Pons (tissue), 1 donor: ENCODE measurements at places on chromosomes 2 and 18.

DNA sequence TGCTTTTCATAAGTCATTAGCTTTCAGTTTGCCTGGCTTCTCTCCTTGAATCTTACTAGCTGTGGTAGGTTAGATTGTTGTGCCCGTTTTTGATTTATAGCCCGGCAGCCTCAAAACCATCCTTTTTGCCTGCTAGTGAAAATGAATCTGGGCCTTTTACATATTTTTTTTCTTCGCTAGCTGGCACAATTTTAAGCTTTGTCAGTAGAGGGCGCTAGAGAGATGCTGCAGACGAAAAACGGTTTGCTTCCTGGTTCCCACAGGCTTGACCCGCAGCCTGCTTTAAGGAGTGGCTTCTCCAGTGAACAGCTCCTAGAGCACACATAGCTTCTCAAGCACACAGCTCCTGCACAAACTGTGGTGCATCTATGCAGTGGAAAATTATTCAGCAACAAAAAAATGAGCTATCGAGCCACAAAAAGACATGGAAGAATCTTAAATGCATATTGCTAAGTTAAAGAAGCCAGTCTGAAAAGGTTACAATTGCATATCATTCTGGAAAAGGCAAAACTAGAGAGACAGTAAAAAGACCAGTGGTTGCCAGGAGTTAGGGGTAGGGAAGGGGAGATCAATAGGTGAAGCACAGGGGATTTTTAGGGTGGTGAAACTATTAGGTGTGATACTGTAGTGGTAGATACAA, 47.9 kb downstream of the E2F6 start:
- no peak for DNase-seq

DNA sequence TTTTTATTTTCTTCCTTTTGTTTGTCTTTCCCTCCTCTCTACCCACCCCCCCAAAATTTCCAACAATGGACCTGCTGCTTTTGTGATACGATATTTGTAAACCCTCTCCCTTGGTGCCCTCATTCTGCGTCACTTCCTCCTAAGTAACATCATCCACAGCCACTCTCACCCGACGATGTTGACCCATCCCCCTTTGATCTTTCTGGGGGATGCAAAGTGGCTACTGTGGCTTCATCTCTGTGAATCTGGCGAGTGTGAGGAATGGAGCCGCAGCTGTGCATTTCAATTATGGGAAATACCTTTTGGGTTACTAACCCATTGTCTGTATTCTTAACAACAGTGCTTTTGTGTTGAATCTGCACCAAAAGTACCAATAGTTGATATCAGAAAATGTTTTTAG, 19.4 kb downstream of the ANTXR1 start:
- DNase-seq = no peak

DNA sequence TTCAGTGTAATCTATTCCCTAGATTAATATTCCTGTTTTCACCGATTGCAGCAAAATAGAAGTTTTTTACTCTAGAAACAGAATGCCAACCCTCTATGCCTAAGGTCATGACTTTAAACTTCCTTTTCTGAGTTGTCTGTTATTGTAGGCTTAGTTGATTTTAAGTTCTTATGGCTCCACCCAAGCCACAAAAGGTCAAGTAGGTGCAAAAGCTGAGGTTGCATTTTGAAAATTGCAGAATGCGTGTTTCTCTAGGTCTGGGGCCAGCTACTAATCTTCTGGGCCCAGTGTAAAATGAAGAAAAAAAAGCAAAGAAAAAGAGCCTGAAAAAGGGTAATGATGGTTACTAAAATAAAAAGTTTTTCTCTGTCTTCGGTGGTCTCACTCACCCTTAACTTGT, 635.7 kb upstream of the FAM98A start:
- DNase-seq = no peak

GRCh38 chr18:35713545-35713944, 132.0 kb downstream of the GALNT1 start:
- DNase-seq = no peak

DNA sequence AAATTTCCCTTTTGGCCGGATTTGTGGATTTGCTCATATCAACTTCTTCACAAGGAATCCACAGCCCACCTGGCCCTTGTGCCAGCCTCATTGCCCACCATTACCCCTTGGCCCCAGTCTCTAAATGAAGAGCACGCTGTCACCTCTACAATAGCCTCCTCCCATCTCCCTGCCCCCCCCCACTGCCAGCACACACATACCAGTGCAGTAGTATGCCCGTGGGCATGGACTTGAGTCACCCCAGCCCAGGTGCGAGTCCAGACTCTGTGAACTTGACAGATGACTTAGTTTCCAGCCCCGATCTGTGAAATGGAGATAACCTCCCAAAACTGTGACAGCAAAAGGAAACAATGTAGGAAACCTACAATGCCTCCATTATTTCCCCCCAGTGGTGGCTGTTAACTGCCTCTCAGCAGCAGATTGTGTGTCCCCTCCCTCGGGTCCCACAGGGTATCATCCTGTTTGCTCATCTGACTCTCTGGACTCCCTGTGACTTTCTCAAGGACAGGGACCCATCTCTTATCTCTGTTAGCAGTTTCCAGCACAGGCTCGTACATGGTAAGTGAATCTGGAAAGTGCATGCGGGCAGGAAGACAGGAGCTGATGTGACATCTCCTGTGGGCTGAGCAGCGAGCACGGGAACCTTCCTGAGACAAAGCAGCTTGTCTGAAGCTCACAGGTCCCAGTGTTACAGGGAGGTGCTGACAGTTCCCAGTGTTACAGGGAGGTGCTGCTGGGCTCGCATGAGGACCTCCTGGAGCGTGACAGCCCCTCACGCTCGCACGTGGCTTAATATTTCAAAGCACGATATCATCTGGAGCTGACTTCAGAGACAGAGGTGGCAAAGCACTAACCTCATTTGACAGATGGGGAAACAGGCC, 4.2 kb upstream of the TMEM185B start:
- DNase-seq = no peak

- peak; percentile 19 for DNase-seq
Observed at GRCh38 chr2:209523867-209524266, 100.0 kb downstream of the MAP2 start.

- no peak for DNase-seq
Observed at GRCh38 chr18:46560671-46561045, 96.4 kb downstream of the LOXHD1 start.

DNA sequence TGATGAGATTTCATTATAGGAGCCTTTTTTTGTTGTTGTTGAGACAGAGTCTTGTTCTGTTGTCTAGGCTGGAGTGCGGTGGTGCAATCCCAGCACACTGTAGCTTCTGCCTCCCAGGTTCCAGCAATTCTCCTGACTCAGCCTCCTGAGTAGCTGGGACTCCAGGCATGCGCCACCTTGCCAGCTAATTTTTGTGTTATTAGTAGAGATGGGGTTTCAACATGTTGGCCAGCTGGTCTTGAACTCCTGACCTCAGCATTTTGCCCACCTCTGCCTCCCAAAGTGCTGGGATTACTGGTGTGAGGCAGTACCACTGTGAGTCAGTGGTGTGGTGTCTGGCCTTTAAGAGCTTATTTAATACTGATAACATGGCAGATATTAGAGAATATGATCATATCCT, 60.1 kb downstream of the MOB4 start:
- DNase-seq = no peak

- no peak for DNase-seq
Observed at GRCh38 chr2:80002568-80003157, 301.9 kb downstream of the LRRTM1 start.

- DNase-seq = no peak
Observed at GRCh38 chr2:26969077-26969844, 1.2 kb upstream of the MAPRE3 start.

GRCh38 chr2:27217173-27218121, at the start of gene CAD:
TSS of gene CAD (plus strand) at chr2:27217369. CDS start at chr2:27217552, 183 bp downstream.
- peak; percentile 67 for DNase-seq

DNA sequence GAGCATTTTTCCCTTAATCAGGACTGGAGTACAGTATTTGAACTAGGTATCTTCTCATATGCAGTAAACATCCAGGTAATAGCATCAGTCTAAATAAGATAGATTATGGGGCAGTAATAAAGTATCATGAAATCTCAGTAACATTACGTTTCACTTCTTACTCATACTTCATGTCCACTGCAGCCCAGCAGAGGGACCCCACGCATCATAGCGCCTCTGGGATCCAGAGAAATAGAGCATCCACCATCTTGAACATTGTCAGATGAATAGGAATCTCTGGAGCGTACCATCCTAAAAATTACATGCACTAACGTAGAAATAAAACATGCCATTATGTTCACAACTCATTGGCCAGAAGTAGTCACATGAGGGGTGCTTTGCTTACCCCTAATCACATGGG, 499.0 kb downstream of the CPS1 start:
- DNase-seq = no peak

- DNase-seq = no peak
Observed at GRCh38 chr2:215758691-215759090, 254.7 kb downstream of the MREG start.

GRCh38 chr2:226701052-226701451, 98.6 kb downstream of the IRS1 start:
- no peak for DNase-seq

GRCh38 chr2:97763176-97763845, 49.9 kb downstream of the ZAP70 start:
- no peak for DNase-seq

DNA sequence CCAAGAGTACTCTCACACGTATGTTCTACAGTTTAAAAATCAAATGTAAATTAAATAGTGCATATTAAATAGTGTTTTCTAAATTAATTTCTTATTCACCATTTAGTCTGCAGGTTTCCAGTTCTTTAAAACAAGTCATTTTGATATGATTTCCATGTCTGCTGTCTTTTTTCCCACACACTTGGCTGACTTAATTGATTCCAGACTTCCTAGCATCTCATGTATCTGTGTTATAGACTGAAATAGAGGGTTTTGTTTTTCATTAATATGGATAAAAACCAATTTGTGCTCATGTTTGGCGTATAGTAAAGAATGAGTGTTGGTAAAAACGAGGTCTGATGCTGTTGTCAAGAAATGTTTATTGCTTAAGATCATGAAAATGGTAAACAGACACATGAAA, 104.3 kb downstream of the SRBD1 start:
- DNase-seq = no peak

- DNase-seq = no peak
Observed at GRCh38 chr2:24469148-24469650, 21.9 kb upstream of the NCOA1 start.

DNA sequence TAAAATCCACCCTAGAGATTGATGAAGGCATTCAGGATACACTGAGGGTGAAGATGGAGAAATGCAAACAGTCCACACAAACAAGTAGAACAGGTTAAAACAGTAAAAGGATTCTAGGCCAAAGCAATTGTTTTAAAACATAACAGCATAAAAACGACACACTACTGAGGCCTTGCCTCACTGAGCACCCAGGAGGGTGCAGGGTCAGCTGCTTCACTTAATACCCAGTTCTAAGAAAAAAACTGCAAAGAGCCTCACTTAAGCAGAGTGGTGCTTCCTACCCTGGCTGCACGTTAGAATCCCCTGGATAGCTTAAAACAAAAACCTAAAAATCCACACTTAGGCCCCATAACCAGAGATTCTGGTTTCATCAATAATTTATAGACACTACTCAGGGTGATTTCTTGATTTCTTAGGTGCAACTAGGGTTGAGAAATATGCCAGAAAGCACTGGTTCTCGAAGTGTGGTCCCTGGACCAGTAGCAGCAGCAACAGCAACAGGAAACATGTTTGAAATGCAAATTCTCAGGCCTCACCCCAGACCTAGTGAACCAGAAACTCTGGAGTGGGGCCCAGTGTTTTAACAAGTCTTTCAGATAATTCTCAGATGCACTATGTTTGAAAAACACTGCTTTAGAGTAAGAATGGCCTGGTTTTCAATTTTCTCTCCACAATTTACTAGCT, 279.1 kb downstream of the ZEB2 start:
- DNase-seq = no peak

- DNase-seq = no peak
Observed at GRCh38 chr2:28286678-28287077, 106.0 kb upstream of the FOSL2 start.

DNA sequence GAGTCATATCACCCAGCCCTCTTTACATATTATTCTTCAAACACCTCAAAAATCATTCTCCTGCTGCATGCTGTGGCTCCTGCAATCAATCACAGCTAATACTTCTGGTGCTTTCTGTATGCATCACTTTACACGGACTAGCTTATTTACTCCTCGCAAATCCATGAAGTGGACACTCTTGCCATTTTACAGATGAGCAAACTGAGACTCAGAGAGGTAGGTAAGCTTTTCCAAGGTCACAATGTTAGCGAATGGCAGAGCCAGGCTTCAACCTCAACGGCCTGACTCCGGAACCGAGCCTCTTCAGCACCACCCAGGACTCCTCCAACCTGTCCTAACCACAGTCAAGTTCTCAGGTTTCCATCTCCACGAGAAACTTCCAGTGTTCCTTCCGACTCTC, 36.8 kb downstream of the TCF4 start:
- DNase-seq = no peak

DNA sequence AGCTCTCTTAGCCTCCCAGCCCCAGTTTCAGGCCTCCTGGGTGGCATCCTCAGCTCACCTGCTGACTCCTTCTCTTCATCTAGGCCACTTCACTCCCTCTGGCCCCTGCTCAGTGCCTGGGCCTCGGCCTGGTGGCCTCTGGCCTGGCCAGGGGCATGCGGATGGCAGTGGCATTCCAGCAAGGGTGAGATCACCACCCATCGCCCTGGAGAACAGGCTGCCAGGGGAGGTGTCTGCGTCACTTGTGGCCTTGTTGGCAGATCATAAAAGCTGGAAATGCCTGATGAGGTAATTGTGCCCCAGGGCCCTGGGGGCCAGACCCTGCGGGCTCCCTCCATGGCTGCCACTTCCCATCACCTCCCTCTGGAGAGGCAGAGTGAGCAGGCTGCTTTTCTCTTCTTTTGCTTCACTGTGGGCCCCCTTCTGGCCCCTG, 72.5 kb upstream of the SMAD2 start:
- DNase-seq = no peak

DNA sequence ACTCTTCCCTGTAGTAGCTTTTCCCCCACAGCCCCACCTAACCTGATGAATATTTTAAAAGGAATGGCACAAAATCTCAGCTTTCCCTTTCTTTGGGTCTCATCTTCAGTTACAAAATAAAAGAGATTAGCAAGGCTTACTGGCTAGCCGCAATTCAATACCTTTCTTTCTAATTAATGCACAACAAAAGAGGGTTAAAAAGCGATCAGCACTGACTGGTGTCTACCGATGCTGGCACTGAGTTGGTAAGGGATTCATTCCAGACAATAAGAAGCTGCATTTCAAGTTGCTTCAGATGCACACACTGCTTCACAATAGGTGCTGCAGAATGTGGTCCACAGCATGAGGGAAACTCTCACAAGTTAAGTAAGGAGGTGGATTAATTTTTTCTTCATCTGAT, 41.9 kb downstream of the HDHD2 start:
- DNase-seq = no peak

DNA sequence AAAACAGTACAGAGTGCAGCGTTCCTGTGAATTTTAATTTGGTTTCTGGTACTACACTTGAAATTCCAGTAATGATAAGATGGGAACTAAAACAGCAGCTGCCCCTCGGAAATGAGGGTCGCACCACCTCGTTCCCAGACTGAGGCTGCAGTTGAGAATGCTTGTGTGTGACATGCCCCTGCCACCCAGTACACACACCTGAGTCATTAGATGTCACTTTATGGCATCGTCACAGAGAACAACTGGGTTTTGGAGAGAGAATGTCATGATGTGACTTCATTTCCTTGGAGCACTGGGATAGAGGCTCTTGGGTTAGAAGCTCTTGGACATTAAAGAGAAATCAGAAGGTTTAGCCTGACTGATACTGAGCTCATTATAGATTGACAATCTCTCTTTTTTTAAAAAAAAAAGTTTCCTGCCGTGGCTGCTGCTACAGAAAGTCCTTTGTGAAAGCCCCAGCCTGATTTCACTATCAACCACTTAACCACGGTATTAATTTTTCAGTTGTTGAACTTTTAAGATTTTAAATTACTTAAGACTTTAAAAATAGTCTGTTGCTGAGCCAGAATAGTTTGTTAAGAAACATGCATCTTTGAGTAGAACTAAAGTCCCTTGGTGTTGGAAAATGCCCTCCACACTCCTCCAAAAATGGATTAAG, 24.5 kb downstream of the BCL2L11 start:
- no peak for DNase-seq
